CD14-positive monocyte (primary cell): ENCODE measurements at places on chromosomes 2 and 18.

- DNase-seq, result no peak
These were observed 76.6 kb downstream of the EIPR1 start for GRCh38 chr2:3301001-3301400.

DNA sequence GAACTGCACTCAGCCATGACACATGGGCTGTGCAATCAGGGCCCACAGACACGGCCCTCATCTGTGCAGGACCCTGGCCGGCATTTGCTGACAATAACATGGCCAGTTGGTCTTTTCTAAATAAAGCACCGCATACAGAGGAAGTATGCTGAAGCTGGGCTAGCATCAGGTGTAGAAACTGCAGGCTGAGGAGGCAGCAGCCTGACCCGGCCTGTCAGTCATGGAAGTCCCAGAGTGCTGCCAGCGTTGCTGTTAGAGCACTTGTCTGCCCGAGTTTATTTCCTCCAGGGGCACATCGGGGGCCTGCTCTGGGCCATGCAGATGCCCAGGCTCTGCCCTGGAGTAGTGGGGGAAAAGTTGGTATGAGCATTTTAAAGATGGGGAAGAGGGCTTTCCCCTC, 4.1 kb upstream of the PTPN18 start:
- DNase-seq, result no peak

- DNase-seq, result no peak
These were observed 1209.3 kb upstream of the FAM98A start for GRCh38 chr2:34808426-34808825.

- DNase-seq, result no peak
These were observed 951.6 kb upstream of the SLC39A10 start for GRCh38 chr2:194705398-194705797.
